ENCODE measurements at places on chromosomes 12 and 14. TPM values are rescaled to one million over a fixed set of nuclear protein-coding genes. Genes with fewer than 3 reads are reported as not detected.

GRCh38 chr12:132451172-132451835 is 38.6 kb upstream of the FBRSL1 start:
- DNase-seq = no peak

GRCh38 chr12:65300097-65300496 is 21.6 kb downstream of the MSRB3 start:
- DNase-seq = no peak

- no peak for DNase-seq
Observed at GRCh38 chr12:112176321-112177010, 51.1 kb downstream of the TRAFD1 start.

The CARMIL3 gene
- total RNA-seq = 1.1 TPM

GRCh38 chr12:56864318-56864717 is 69.9 kb downstream of the SDR9C7 start:
- DNase-seq = no peak

DNA sequence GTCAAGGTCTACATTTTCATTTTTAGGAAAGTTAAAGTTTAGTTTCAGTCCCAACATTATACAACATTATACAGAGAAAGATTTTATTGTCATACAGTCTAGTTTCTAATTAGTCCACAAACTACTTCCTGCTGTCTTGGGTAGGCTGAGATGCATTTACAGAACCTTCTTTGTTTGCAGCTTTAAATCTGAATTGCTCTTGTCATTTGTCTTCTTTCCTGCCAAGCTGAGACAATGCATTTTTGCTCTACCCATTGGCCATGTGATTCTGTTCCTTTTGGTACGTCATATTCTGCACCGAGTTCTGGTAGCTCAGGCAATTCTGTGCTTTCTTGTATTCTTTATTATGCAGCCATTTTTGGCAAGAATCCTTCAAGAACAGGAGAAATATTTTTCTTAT is 228.5 kb downstream of the ATP23 start:
- DNase-seq = no peak

DNA sequence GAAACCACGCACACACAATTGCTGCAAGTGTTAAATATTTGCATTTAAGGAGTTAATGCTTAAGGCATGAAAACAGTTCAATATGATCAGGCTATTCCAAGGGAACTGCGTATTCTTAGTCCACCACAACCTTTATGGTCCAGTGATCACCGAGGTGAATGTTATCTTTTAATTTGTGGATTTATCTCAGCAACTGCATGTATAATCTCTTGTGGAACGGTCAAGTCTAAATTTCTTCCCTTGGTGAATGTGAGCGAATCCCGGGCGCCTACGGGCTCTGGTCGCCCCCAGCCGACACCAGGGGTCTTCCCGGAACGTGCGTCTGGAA is 999 bp upstream of the AK7 start:
- DNase-seq = no peak

The PZP gene
- not detected for total RNA-seq

The ZFHX2 gene
- total RNA-seq = 0.49 TPM

DNA sequence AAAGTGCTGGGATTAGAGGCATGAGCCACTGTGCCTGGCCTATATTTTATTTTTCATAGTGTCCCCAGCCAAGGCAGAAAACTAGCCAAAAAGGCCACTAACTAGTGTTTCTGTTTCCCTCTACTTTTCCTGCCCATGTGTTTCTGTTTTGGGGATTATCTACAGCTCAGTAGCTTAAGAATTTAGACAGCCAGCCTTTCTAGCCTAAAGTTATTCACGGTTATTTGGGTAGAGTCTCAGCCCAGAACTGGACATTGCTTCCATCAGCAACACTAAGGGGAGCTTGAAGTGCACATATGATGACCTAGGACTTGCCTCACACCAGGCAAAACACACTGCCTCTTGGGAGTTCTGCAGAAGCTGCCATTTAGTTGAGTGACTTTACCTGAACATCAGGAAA is 17.9 kb downstream of the PROX2 start:
- no peak for DNase-seq

DNA sequence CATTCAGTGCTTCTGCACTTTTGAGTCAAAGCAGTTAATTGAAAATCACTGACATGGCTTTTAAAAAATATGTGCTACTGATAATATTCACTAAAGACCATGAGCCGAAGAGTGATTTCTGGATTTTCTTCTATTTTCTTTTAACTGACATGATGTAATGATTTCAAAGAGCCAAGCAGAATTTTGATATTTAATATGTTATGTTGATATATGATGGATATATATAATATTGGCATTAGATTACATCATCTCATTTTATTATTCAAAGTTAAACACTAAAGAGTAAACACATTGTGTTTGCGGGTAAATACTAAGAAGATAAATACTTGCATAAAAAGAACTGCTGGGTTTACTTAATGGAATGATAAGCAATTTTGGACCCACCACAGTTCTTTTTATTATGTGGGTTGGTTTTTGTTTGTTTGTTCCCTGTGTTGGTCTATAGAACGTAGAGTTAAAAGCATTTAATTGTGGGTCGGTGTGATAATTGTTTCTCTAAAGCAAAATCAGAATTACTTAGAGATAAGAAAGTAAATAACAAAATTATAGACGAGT is 692 bp downstream of the SPIC start:
- DNase-seq = no peak

The ADCY4 gene
- 16.4 TPM for total RNA-seq

GRCh38 chr12:45540661-45541341 is 188.7 kb upstream of the ARID2 start:
- DNase-seq = no peak

GRCh38 chr12:109443794-109444193 is 33.3 kb downstream of the KCTD10 start:
- no peak for DNase-seq

DNA sequence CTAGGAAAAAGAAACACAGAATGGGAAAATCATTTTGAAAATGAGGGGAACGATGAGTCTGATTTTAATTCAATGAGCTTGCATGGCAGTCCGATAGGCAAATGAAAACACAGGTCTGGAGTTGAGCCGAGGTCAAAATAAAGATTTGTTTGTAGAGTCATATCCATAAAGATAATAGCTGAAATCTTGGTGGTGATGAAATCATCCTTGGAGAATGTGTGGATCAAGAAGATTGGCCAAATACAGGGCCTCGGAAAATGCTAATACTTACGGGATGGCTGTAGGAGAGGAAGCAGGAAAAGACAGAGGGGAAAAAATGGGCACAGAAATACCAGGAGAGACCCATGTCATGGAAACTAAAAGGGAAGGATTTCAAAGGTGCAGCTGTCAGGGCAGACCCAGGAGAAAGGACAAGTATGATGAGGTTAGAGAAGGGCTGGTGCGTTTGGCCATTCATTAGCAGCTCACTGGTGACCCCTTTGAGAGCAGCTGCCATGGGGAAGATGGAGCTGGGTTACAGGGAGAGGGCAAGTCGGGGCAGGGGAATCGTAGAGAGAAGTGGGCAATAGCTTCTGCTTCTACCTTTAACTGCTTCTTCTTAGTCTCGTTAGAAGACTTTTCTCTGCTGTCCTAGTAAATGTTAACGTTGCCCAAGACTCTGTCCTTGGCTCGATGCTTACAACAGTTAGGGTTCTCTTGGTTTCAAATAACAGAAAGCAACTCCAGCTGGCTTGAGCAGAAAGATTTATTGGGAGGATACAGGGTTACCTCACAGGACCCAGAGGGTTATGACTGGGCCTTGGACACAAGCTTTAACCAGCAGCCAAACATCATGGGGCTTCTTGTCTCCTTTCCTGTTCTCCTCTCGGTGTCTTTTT is 161.8 kb downstream of the EFCAB11 start:
- DNase-seq = no peak

The CISTR gene
- total RNA-seq = not detected

GRCh38 chr12:12641650-12642049 is 30.0 kb downstream of the CREBL2 start:
- no peak for DNase-seq

DNA sequence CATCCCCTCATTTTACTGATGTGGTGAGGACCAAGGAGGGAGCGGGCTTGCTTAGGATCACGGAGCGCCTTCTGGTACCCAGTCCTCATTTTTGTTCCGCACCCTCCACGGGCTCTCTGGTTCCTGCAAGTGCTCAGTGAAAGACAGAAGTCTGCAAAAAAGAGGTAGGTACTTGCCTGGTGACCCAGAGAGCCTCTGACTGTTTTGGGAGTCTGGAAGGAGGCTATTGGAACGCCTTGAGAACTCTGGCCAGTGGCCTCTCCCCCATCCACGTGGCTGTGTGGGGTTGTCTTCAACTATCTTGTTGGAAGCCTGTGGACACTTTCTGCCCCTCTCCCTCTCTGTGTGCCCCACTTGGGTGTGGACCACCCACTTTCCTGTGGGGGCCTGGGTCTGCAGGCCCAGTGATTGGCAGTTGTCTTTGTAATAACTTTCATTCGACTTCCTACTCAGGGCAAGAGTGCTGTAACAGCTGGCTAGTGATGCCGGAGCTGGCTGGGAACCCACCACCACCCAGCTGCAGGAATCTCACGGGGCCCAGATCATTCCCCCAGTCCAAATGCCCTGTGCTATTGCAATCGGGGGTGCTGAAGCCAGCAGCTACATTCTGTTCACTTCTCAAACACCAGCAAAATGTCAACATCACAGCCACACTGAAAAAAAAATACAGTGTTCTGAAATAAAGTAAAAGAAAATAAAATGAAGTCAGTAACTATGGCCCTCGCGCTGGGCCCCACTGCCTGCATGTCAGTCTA is 122.8 kb downstream of the PRMT8 start:
- DNase-seq = no peak

DNA sequence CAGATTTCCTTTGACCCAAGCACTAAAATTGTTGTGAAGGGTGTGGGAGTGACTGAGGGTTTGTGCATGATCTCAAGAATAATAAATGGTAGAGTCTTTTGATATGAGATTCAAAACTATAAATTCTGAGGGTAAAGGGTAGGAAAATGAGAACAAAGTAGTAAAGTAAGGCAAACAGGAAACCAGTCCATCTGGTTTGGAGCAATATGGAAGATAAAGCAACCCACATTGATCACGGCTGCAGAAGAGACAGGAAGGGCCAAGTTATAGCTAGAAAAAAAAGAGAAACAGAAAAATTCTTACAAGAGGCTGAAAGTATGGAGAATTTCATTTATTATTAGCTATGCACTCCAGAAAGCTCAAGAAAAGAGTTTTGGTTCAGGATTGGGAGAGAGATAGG is 4.6 kb upstream of the SLCO1B3 start:
- DNase-seq = no peak

The CALM1 gene
- 776 TPM for total RNA-seq

DNA sequence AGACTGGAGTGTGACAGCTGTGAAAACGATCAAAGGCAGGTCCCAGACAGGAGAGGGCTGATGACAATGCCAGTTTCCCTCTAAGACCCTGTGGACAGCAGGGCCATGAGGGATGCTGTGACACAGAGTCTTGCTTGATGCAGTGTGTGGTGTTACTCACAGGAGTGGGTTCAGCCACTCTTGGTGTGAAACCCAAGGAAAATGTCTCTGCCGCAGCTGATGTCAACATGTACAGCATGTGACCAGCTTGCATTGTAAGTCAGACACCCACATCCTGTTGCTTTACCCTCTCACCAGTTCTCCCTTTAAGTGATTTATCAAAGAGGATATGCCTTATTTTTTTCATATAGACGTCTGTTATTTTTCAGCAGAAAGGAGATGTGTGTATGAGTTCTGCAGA is 268.6 kb downstream of the BTG1 start:
- peak; percentile 35 for DNase-seq
